ENCODE measurements at places on chromosomes 7 and 10. TPM values are rescaled to one million over a fixed set of nuclear protein-coding genes. Genes with fewer than 3 reads are reported as not detected.

DNA sequence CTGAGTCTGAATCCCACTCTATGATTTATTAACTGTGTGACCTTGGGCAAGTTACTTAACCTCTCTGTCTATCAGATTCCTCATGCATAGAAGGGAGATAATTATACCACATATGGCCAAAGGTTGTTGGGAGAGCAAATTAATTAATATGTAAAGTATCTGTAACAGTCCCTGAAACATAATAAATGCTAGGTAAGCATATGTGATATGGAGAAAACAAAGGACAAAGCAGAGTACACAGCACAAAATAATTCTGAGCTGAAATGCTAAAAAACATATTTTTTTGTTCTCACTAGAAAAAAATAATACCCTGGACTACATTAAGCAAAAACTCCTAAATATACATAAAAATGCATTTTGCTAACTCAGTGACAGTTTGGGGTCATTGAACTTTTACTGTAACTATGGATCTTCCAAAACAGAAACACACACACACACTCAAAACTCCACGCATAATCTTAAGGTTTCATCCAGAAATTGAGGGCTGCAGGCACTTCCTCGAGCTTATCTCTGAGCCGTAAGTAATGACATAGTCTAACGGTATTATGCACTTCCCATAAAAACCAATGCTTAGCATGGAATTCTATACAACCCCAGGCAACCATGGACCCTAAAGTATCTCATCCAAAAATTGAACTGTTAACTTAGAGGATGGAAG is 201.7 kb upstream of the PTN start:
- no peak for DNase-seq

DNA sequence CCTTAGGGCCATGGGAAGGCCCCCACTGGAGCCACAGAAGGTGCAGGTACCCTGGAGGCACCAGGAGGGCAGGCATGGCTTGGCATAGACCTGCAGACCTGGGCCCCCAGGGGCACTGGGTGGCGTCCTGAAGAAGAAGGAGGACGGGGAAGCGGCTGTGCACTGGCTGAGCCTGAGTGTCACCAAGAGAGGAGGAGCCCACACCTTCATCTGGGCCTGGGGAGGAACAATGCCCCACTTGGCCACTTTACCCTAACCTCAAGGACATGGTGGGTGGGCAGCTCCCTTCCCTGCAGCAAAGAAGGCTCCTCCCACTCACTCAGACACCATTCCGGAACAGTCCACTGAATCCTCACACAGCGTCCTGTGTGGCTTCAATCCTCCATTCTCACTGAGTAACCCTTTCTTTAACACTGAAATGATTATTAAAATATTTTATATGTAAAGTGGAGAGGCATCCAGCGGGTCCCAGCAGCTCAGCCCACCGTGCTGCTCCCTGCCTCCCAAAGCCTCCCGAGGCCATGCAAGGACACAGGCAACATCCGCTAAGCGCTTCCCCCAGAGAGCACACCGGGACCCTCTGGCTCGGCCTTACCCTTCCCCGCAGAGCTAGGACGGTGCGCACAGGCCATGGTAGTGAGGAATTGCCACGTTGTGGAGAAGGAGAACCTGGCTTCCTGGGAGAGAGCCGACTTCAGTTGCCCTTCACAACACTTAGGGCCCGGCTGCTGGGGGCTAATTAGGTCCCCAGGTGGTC is 516.7 kb upstream of the MGMT start:
- DNase-seq: no peak

NME8 gene
- not detected for total RNA-seq

DNA sequence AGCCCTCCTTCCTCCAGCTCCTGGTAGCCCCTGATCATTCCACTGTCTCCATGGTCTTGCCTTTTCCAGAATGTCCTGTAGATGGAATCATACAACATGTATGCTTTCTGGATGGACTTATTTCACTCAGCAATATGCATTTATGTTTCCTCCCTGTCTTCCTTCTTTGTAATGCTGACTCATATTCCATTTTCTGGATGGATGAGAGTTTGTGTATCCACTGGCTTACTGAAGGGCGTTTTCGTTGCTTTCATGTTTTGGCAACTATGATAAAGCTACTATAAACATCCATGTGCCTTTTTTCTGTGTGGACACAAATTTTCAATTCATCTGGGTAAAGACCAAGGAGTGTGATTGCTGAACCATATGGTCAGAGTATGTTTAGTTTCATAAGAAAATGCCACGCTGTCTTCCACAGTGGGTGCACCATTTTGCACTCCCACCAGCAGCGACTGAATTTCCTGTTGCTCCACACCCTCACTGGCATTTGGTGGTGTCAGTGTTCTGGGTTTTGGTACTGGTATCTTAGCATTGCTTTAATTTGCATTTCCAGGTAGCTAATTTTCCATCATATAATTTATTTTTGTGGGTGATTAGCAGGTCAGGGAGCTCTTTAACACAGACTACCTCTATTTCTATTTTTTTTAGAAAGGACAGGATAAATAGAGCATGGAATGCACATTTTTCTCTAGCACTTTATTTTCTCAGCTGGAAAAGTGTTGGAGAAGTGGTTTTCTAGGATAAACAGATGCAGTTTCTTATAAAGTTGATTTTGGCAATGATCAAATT is 252.2 kb downstream of the WDR37 start:
- DNase-seq: no peak

DNA sequence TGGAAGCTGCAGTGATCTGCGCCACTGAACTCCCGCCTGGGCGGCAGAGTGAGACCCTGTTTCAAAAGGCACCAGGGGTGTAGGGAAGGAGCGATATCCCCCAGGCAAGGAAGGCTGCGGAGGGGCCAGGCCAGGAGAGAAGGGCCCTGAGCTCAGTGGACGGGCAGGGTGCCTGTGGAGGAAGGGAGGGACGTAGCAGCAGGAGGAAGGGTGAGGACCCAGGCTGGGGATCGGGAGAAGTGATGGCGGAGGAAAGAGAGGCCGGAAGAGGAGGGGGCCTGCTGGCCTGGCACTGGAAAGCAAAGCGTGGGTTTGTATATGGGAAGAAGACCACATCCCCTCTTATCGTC is 45.6 kb downstream of the ALOX5 start:
- DNase-seq: no peak

GRCh38 chr10:1047937-1048336 is 982 bp downstream of the IDI1 start:
- no peak for DNase-seq

GRCh38 chr10:103590744-103591291 is 97.3 kb downstream of the NEURL1 start:
- no peak for DNase-seq

DNA sequence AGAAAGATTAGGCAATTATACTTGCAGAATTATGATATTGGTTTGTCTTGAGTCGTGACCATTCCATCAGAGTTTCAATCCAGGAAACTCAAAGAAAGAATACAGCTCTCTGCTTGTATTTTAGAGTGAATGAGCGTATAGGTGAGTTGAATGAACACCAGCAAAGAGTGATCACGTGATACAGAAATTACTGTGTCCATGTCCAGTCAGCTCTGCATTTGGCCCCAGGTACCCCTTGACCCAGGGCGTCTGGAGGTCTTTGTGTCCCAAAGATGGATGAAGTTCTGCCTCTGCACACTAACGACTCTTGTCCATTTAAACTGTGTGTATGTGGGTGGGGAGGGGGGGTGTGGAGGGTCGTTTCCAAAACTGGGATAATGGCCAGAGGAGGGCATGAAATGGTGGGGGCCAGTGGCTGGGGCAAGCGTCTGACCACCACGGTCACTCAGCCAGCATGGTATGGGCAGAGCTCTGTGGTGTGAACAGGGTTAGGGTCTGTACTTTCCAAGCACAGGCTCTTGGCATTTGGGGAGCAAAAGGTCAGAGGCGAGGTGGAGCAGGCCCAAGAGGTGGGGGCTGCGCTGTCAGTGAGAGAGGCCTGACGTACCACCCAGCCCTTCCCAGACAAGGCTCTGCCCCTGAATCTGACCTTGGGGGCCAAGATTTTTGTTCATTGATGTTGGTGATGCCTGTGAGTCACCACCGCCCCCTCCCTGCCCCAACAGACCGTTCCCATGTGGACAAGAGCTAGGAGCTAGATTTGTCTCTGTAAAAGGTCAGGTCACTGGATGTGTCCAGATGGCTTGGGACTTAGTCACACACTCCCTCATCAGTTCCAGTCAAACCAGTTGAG is 1.4 kb downstream of the PTPRE start:
- no peak for DNase-seq

- no peak for DNase-seq
Measured at GRCh38 chr7:83913174-83913573, 264.2 kb upstream of the SEMA3E start.

GRCh38 chr10:114874827-114875411 is 53.3 kb downstream of the FHIP2A start:
- no peak for DNase-seq

DNA sequence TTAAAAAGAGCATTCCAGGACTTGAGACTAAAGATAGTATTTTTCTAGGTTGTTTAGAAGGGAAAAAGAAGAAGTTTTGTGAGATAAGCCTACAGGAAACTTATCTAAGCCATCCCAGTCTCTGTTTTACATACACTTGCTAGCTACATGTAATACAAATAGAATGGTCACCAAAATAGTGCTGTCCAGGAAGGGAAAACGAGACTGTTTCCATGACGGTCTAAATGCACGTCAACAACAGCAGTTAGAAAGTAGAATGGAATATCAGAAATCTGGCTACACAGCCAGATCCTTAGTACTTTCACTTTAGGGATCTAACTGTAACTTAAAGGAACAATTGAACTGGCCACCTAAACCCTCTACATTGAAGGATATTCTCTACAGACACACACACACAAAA is 117.6 kb downstream of the TSPAN12 start:
- DNase-seq: no peak

DNA sequence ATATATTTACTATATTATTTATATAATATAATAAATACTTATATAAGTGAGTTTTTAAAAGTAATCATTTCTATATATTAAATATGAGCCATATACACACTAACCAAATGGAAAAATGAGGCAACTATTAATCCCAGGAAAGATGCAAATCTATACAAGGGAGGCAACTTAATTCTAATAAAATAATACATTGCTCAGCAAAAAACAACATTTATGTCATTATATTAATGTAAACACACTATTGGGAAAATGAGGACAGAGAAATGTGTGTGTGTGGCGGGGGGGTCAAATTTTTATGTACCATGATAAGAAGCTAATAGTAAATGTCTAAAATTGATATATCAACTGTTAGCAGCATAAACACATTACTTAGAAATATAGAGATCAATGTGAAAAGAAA is 23.3 kb upstream of the DGKI start:
- no peak for DNase-seq

EFCAB10 gene
- not detected for total RNA-seq

GRM8 gene
- not detected for total RNA-seq

DNA sequence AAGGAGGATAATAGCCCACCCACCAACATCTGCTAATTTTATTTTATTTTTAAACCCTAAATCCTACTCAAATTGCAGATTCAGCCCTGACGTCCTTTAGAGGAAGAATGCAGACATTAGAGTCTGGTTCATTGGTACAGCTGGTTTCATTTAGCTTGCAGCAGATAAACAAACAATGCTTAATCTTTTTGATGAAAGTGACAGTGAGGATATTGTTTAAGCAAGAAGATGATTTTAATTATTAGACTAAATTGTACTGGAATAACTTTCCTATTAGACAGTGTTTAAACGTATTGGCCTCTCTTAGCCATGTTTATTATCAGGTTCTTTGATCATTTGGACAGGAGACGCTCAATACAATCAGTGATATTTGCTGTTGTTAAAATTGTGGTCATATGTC is 164.8 kb downstream of the CDK14 start:
- DNase-seq: no peak

- DNase-seq: no peak
Measured at GRCh38 chr7:48046458-48046857, 11.1 kb downstream of the C7orf57 start.

GRCh38 chr7:135748770-135749169 is at the start of gene FAM180A:
Gene FAM180A, minus strand, starts transcription at chr7:135748813. Its CDS starts 233 bp downstream, at chr7:135748580.
- no peak for DNase-seq

LANCL2 gene
- 21.5 TPM for total RNA-seq

- no peak for DNase-seq
Measured at GRCh38 chr10:69446650-69447151, 4.6 kb upstream of the TSPAN15 start.

SLC13A1 gene
- not detected for total RNA-seq

TFPI2 gene
- 1.4 TPM for total RNA-seq

DNA sequence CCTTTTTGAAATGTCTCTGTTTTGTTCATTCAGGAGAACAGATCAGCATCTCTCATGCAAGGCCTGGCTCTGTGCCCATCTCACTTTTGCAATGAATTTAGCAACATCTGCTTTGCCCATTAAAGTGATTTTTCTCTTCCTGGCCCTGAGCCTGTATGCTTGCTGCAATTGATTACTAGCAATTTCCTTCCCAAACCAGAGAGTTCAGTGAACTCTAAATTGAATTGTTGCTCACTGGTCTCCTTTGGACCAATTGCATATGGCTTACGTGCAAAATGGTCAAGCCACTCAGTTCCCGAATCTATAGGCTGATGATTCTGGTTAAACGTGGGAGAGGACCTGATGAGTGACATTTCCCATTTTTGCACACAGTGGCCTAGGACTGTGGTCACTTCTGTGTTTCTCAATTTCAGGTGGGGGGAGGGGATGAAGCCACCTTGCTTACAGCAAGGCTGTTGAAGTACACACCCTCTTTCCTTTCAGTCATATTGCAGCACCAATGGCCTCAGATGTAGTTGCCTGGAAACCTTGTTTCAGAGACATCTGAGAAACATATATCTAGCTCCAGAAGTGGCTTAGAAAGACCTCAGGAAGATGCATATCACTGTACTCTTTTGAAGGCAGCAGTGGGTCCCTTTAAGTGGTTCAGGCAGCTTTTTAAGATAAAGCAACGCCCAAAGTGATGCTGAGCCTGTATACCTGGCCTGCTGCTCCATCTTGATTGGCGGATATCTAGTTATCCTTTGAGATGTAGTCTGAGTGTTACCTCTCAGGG is 201.4 kb downstream of the PTEN start:
- no peak for DNase-seq

DNA sequence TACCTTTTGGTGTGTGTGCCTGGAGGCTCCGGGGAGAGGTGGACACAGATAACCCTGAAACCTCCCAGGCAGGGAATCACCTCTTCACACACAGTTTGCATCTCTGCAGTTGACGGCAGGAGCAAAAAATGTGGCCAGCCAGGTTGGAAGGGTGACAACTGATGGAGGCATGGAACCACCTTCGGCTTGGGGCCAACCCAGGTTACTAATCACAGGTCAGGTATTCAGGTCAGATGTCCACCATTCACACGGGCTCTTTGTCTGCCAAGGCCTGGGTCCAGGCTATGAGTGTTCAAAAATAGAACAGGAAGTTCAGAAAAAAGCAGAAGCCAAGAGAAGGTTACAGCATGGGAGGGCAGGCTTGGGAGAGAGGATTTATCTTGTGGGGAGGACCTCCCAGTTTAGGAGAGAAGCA is 137.2 kb upstream of the EFCAB10 start:
- DNase-seq: no peak

CAMK2B gene
- total RNA-seq: 0.17 TPM

Data from activated B cell treated with CpG ODN at 0.5 μM for 24 hours (primary cell).